ENCODE measurements at places on chromosomes 6 and 20.

DNA sequence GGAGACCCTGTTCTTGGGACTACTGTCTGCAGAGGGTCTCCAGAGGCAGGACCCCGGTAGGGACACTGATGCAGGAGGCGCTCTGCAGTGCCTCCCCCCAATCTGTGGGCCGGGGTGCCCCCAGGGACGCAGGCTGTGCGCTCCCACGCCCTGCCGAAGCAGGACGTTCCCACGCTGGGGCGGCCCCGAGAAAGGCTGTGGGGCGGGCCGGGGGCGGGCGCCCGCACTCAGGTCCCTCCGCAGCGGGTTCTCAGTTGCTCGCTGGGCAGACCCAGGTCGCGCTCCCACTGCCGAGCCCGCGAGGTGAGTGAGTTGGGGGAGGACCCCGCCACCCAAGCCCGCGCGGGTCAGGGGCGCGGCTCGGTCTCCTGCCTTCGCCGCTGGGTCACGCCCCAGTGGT lies at the start of gene COX4I2:
Gene COX4I2 (plus strand): TSS at position 253 of the 400 bp plus-strand sequence. CDS start 1,106 bp downstream, outside the sequence.
- no peak for DNase-seq

DNA sequence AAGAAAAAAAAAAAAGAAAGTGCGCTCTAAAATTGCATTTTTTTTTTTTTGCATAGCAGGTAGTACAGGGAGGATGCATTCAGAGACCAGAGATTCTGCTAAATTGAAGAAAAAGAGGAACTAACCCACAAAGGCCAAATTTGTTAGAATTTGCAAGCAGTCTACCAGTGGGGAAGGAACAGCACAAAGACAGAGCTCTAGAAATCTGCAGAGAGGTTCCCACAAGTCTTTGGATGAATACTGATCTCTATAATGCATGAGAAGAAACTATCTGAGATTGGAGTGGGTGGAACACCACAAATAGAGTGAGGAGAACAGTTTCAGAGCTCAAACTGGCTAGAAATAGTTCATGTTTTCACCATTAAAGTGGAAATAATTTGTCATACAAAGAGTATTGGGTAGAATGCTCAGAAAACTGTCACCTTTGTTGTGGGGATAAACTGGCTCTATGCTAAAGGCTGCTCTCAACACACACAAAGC lies 79.6 kb upstream of the AHI1 start:
- no peak for DNase-seq

DNA sequence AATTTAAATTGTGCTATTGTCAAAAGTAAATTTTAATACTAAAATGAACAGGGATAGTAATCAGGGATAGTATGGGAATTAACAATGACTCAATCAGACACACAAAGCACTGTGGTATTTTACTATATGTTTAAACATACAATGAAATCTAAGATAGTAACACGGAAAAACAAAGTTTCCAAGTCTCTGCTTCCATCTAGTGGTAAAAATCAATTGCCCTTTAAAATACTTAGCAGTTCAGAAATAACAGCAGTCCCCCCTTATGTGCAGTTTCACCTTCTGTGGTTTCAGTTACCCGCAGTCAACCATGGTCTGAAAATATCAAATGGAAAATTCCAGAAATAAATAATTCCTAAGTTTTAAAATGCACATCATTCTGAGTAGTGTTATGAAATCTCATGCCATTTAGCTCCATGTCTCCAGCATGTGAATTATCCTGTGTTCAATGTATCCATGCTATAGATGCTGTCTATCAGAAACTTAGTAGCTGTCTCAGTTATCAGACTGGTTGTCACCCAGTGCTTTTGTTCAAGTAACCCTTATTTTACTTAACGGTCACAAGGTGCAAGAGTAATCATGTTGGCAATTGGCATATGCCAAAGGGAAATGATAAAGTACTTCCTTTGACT lies 58.5 kb downstream of the AHI1 start:
- DNase-seq, result no peak

- no peak for DNase-seq
Measured at GRCh38 chr6:51029561-51029960, 210.9 kb downstream of the TFAP2B start.

DNA sequence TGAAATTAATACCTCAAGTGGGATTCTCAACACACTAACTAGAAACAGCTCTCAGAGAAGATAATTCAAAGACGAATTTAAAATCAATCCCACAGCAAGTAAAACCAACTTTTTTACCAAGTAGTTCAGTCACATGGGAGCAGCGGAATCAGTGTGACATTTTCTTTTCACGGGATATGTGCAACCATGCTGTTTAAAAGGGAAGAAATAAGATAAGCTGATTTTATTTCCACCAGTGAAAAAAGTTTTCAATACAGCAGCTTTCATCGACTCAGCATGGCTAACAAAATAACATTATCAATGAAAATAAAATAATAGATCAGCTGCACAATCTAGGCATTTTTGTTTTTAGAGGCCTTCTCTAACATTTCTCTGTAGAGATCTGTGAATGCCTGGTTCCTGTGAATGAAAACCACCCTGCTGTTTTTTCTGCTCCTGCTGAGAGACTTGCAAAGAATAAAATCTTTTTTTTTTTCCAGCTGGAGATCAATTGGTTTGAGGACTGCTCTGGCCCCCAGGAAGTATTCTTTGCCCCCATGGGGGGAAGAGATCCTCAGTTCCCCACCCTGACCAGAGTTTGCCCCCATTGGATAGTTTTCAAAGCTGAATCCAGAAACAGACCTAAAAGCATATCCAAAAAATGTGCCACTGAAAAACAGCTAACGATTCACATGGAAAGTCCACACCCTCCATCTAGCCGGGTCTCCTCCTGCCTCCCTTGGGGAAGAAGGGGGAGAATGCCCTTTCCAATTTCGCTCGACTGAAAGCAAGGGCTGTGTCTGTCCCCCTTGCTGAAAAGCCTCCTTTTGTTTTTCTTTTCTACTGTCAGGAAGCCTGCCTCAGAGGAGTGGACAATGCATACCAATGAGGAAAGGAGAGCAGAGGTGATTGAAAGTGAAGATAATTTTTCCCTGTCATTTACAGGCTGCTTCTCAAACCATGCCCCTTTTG lies 317.6 kb downstream of the PRKN start:
- no peak for DNase-seq

GRCh38 chr20:48262466-48262865 lies 477.2 kb upstream of the SULF2 start:
- no peak for DNase-seq

GRCh38 chr6:150881911-150882481 lies 16.5 kb downstream of the MTHFD1L start:
- peak; percentile 20 for DNase-seq

DNA sequence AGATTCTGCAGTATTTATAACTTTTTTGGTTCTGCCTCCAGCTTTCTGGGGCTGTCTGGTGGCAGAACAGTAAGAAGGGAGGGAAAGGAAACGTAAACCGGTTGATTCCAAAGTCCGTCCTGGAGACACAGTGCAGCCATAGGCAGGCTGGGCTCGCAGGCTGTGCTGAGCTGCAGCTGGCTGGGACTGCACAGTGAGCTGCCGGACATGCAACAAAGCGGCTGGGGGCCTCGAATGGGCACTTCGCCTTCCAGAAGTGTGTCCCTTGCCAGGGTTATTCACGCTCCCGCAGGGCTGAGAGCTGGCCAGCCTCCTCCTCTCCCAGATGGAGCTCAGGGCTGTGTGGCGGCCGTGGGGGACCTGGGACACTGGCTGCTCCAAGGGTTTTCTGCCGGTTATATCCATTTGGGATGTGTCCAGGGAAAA lies 78.1 kb upstream of the CD93 start:
- no peak for DNase-seq

GRCh38 chr6:29602564-29603361 lies 17.8 kb downstream of the OR2H2 start:
- DNase-seq, result no peak

- DNase-seq, result no peak
Measured at GRCh38 chr6:160737934-160738333, 35.9 kb downstream of the PLG start.

DNA sequence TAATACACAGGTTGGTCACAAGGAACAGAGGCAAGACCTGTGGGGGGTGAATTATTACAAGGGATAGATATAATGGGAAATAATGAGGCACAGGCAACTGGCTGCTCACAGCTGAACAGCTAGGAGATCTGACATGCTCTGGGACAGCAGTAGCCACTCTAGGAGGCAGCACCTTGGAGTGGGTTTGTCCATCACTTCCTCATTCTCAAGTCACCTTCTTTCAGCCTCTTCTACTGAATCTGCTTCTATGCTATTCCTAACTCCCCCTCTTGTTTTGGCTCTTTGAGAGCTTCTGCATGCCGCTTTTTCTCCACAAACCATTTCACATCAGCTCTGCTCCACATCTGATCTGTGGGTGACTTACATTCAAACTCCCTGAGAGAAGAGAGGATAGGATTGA lies 345.5 kb upstream of the MAP3K7 start:
- DNase-seq, result no peak

- DNase-seq, result no peak
Measured at GRCh38 chr6:69835414-69836179, 30.8 kb upstream of the COL19A1 start.

DNA sequence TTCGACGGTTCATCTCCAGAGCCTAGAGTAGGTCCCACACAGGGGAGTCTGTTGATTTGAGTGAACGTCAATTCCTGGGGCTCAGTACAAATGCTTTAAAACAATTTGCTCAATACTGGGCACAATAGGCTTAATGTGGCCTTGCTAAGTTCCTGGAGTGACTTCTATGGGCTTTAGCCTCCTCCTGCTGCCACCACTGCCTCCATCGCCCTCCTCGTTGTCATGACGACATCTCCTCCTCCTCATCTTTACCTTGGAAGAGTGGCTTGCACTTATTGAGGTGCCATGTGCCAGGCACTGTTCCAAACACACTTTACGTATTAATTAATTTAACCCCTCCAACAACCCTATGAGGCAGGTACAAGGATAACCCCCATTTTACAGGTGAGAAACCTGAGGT lies 11.8 kb upstream of the ZMYND8 start:
- no peak for DNase-seq

GRCh38 chr6:137051790-137052472 lies 7.2 kb upstream of the IL20RA start:
- DNase-seq, result no peak

DNA sequence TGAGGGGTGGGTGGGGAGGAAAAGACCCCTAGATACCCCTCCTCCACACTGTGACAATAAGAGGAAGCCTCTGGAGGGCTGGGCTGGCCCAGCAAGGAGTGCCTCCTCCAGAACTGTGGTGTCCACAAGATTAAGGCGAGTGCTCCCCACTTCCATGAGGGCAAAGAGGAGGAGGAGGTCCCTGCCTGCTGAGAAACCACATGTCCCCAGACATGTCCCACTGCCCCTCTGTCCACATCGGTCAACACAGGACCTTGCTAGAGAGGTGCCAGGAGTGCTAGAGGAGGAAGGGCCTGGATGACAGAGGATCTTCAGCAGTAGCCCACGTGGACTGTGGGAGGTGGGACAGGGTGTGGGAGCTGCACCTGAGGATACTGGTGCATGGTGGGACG lies 3.1 kb downstream of the RAET1G start:
- DNase-seq, result no peak

DNA sequence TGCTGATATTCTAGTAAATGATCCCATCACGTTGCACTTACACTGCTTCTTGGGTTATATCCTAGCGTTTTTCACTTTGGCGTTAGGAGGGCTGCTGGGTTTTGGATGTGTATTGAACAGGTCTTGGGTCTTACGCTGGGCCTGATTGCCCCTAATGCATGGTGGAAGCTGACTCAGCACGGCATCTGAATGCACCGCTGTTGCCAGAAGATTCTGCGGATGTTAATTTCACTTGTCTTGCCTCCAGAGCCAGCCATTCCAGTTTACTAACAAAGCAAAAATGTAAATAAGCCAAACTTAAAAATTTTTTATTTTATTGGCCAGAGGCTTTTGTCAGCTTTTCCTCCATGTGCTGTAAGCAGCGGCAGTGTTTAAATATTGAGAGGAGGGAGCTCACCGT lies 233.5 kb downstream of the TMEM242 start:
- no peak for DNase-seq

GRCh38 chr6:6678185-6678671 lies 89.7 kb downstream of the LY86 start:
- DNase-seq, result no peak

- DNase-seq, result no peak
Measured at GRCh38 chr6:25302677-25303128, 23.5 kb downstream of the CARMIL1 start.

DNA sequence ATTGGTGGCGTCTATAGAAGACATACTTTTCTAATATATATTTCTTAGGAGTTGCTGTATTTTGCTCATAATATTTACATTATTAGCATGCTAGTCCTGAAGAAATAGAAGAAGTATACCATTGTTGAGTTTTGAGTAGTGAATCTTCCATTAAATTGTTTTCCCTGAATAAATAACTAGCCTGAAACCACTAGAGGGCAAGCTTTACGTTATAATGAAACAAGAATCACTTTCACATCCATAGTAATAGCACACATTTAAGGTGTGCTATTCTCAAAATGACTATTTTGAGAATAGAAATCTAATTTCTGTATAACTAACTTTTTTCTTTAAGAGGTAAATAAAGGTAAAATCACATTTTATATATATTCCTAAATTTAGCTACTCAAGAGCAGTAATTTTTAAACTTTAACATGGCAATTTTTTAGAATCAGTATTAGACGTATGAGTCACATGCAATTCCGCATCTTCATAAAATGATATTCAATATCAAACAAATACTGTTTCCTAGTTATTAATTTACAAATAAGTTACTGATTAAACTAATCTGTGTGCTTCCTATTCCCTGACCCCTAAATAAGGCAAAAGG lies 213.2 kb upstream of the MANEA start:
- DNase-seq, result no peak

- no peak for DNase-seq
Measured at GRCh38 chr6:23977706-23978105, 148.3 kb upstream of the NRSN1 start.

GRCh38 chr6:138499303-138500018 lies at the start of gene NHSL1:
TSS of gene NHSL1 (minus strand) at chr6:138499494. CDS start at chr6:138499290, 204 bp downstream.
- DNase-seq, result no peak

GRCh38 chr6:6486595-6486994 lies 101.9 kb upstream of the LY86 start:
- no peak for DNase-seq

DNA sequence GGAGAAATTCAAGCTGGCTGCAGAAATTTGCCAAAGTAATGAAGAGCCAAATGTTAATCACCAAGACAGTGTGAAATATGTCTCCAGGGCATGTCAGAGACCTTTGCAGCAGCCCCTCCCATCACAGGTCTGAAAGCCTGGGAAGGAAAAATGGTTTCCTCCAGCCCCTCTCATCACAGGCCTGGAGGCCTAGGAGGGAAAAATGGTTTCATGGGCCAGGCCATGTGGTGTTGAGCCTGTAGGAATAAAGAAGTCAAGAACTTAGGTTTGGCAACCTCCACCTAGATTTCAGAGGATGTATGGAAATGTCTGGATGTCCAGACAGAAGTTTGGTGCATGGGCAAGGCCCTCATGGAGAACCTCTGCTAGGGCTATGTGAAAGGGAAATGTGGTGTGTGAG lies 185.0 kb downstream of the SLC35F1 start:
- DNase-seq, result no peak

DNA sequence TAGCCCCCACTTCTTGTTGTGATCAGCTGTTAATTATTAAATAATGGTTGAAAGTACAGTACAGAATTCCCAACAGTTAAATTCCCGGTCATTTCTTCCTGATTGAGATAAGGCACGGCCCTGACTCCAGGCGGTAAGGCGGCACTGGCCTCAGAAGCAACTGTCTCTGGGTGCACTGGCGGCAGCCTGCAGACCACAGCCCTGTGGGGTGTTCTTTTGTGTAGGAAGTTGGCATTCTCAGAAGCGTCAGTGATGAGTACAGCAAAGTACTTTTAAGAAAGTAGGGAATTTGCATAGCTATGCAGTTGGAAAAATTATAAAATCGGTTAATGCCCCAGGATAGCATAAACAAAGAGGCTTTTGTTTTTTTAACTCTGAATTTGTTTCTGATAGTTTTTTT lies 50.5 kb downstream of the SAMD5 start:
- DNase-seq, result no peak
